ENCODE measurements at places on chromosomes 12 and 14.

- no peak for DNase-seq
Observed at GRCh38 chr14:74865156-74865555, 10.8 kb downstream of the PROX2 start.

DNA sequence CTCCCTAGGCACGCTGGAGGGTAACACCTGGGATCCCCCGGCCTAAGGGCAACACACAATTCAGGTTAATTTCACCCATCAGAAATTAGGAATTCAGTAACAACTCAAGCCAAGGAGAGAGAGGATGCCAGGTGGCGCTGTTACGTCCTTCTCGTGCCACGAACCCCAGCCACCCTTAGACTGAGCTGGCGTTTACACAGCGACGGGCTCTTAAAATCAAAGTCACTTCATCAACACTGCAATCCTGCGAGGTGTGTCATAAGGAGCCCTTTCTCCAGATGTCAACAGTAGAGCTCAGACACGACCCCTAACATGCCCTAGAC lies 110.6 kb upstream of the TMEM132D start:
- DNase-seq: no peak

- DNase-seq: no peak
Observed at GRCh38 chr12:19484738-19485137, 45.4 kb downstream of the AEBP2 start.

DNA sequence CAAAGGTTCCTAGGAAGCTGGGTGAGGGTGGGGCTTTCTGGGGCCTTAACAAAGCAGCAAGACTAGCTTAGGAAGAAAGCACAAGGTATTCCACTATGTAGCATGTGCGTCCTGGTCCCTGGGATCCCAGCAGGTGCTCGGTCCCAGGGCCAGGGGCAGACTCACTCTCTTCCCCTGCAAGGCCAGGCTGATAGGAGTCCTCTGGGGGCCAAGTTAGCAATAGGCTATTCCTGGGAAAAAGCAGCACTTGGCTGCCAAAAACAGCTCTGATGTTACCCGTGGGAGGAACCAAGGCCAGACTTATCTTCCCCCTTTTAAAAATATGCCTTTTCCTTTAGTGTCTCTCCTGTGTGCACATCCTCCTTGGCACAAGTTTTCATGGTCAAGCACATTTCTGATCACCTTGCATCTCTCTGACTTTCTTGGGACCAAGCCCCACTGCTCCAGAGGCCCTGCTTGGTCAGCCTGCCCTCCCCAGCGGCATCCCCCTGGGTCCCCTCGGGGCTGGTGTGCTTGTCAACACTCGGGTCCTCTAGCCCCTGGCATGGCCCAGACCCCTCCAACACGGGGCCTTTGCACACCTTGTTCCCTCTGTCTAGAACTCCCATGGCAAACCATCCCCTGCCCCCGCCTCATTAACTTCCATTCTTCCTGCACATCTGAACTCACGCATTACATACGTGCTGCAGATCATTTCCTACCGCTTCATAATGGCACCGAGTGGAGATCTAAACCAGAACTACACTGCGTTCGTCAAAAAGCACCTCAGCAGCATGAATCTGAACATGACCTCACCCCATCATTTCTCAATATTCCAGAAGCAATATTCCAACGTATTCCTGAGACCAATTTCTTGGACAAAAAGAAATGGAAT lies 21.9 kb downstream of the CCDC92 start:
- DNase-seq: peak; percentile 43

DNA sequence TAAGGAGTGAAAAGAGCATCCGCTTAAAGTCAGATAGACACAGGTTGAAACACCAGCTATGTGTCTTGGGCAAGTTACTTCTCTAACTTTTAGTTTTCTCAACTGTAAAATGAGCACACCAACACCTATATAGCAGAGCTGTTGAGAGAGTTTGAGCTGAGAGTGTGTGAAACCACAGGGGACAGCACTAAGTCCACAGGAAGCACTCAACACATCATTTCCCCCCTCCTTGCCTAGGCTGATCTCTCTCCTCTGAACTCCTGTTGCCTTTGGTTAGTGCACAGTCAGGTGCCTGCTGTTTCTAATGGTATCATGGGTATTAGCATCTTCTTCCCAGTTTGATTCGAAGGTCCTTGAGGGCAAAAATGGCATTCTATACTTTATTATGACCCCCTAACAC lies 176.7 kb downstream of the DPF3 start:
- DNase-seq: no peak

GRCh38 chr14:104245723-104246122 lies 107.3 kb downstream of the KIF26A start:
- DNase-seq: no peak

- no peak for DNase-seq
Observed at GRCh38 chr14:22409006-22409405, 180.0 kb downstream of the DAD1 start.

- peak; percentile 56 for DNase-seq
Observed at GRCh38 chr12:51941011-51941581, 10.4 kb upstream of the ACVR1B start.

DNA sequence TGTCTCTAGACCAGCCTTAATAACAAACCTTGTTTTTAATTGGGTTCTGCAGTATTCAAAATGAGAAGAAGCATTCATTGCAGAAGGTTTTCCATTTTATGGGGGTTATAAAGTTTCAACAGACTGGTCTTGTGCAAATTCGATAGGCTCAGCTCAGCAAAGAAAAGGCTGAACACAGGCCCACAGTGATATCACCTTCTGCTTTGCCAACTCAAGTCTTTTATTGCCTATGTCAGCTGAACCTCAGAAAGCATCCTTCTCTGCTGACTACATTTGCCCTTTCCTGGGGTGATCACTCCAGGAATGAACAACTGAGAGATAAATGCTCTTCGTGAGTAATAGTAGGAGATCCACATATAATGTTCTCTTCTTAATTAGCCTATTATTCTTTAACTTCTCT lies 134.5 kb upstream of the CCDC175 start:
- no peak for DNase-seq

GRCh38 chr12:14284184-14284722 lies 81.2 kb upstream of the ATF7IP start:
- DNase-seq: no peak

DNA sequence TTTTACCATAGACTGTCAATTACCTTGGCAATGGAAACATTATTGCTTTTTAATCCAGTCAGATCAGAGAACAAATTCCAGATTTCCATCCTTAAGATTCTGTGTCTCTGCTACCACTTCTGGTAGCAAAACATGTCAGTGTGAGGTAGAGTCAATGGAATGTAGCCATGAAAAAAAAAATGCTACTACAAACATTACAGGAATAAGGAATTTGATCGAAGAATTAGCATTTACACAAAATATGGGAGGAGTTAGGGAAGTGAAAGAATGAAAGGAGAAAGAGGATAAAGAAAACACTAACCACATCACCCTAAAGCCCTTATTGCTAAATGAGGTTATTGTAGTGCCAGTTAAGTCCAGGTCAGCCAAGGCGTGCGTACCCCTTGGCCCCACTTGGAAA lies 9.2 kb downstream of the MED21 start:
- DNase-seq: no peak

- peak; percentile 80 for DNase-seq
Observed at GRCh38 chr12:109432842-109433304, 44.2 kb downstream of the KCTD10 start.

DNA sequence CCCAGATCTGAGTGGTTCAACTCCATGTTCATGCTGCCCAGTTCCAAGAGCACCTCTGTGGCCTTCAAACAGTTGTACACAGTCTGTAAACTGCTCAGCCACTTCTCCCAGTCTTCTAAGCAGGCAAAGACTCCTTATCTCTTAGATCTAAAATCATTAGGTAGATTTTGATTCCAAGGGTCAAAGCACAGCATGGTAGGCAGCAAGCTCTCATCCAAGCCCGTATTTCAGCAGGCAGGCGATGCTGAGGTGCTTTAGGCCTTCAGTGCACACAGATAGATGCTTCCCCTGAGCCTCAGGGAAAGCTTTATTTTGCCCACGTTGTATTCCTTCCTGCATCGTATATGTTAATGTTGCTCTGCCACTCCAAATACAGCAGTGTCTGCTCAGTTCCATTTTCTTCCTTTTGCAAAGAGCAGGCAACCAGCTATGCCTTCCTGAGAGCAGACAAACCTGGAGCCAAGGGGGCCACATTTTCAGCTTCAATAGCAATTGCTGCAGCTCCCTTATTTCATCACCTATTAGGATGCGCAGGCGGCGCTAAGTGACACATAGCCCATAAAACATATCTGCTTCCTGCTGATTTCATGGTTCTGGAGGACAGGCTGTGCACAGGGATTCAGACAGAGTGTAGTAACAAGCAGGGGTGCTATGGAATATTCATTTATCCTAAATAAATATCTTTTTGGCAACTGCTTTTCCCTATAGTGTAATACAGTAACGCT lies 67.5 kb downstream of the ETV6 start:
- no peak for DNase-seq

GRCh38 chr12:23767834-23768233 lies 181.6 kb downstream of the SOX5 start:
- no peak for DNase-seq

GRCh38 chr12:6208130-6208529 lies 7.9 kb downstream of the CD9 start:
- DNase-seq: no peak

DNA sequence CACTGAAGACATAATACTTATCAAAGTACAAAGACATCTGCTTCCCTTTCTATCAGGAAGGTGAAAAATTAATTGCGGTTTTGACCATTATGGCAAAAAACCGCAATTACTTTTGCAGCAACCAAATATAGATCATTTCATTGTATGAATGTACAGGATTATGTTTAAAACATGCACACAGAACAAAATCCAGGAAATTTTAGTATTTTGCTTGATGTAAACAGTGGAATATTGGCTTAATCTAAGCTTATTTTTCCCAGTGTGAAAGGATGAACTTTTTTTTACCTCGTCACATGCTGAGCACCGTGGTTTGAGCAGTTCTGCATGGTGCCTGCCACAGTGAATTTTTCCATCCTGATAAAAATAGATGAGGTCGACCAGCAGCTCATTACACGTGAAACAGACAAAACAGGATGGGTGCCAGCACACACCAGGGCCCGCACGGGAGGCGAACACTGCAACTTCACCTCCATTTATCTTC lies 121.2 kb downstream of the PRICKLE1 start:
- no peak for DNase-seq

DNA sequence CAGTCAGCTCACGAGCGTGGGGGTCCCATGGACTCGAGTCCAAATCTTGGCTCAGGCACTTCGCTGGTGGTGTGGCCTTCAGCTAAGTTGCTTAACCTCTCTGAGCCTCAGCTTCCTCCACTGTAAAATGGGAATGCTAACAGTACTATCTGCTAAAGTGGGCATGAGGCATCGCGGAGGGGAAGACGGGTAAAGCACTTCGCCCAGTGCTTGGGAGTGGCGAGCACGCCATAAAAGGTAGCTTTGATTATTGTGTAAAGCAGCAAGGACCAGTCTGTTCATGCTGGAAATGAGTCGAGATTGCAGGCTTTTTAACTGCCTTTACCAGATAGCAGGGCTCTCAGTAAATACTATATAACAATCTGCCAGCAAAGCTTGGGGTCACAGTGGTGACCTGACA lies 24.5 kb downstream of the HRK start:
- DNase-seq: no peak

DNA sequence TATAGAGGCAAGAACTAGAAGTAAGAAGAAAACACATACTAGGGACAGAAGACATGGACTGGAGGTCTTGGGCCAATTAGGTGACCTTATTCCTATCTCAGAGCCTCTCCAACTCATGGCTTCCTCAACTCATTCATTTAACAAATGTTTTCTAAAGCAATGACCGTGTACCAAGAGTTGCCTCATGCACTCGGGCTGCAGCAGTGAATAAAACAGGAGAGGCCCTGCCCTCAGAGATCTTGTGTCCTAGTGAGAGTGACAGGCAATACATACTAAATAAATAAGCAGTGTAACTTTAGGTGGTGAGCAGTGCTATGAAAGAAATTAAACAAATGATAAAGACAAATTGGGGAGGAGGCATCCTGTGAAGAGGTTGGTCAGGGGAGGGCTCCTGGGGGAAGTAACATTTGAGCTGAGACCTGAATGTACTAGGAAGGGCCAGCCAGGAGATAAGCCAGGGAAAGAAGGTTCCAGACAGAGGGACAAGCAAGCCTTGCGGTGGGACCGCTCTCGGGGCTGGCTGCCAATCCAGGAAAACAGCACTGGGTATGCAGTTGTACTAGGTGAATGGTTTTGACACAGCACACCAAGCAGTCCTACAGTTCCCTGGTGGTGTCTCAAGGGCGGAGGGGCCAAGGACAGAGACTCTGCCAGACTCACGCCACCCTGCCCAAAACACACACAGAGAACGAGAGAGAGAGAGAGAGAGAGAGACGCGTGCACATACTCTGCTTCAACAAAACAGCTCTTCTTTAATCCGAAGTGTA lies 1.3 kb downstream of the NINJ2 start:
- no peak for DNase-seq

- DNase-seq: no peak
Observed at GRCh38 chr12:111158992-111159391, 209.9 kb downstream of the PHETA1 start.

- no peak for DNase-seq
Observed at GRCh38 chr14:75648066-75648838, 12.4 kb downstream of the ERG28 start.

DNA sequence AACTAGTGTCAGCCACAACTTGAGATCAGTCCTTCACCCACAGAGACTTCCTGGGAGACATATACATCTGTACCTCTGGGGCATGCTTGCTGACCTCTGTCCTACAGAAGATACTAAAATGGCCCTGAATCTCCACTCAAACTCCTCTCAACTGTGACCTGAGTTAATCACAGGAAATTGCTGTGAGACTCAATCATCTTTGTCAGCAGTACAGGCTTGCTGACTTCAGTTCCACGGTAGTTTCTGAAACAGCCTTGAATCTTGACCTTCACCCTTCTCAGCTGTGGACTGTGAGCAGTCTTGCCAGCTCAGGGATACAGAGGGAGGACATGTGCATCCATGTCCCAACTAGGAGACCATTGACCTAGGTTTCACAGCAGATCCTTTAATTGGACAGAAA lies 1.4 kb upstream of the KLRC1 start:
- DNase-seq: no peak

DNA sequence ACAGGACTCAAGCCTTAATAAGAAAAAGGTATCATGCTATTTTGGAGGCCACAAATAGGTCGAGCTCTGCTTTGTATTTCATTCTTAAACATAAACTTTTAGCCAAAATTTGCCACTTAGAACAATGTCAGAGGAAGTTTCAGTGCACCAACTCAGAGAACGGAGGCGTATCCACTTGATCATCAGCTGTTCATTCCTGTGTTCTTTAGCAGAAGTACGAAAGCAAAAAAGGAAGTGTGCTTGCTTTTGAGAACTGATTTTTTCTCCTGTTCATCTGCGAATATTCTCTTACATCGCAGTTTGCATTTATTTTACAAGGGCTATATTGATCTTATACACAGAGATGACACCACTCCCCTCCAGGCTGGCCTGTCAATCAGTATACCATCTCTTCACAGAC lies 188.6 kb upstream of the SOX5 start:
- DNase-seq: no peak

DNA sequence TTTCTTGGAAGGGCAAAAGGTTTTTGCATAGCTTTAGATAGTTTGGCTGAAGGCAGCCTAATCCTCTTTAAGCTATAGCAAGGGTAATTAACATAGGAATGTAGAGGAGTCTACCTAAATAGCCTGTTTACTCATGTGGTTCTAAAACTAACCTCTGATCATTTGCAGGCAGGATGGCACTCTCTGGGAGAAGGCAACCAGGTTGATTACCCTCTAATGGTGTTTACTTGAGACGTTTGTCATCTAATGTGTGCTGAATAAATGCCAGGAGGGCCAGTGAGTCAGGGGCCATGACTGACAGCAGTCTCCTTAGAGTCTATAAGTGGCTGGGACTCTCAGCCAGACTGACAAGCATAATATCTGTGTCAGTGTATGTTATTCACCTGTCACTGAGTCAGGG lies 286.4 kb downstream of the PCNX1 start:
- no peak for DNase-seq
